Activated naive CD4-positive, alpha-beta T cell treated with Interleukin-2 at 50 U/mL for 16 hours (primary cell): ENCODE measurements at places on chromosomes 3 and 15.

- DNase-seq: no peak
Measured at GRCh38 chr3:14691239-14691638, 16.3 kb downstream of the C3orf20 start.

DNA sequence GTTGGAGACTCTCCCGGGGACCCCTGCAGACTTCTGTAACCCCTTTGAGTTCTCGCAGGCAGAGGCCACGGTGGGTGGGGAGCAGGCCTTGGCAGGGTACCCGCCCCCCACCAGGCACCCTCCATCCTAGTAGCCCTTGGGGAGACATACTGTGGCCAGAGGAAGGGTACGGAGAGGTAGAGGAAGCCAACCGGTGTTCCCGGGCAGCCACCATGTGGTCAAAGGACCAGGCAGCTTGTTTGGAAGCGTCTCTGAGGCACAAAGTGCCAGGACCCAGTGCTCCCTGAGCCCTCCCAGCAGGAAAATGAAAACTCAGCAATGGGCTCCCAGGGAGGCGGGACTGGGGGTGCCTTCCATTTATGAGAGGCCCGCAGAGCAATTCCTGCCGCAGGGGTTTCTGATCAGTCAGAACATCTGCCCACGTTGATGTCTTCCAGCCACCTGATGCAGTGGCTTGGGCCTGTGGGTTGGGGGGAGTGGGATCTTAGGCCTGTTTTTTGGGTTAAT lies 53.0 kb upstream of the CGNL1 start:
- DNase-seq: no peak

DNA sequence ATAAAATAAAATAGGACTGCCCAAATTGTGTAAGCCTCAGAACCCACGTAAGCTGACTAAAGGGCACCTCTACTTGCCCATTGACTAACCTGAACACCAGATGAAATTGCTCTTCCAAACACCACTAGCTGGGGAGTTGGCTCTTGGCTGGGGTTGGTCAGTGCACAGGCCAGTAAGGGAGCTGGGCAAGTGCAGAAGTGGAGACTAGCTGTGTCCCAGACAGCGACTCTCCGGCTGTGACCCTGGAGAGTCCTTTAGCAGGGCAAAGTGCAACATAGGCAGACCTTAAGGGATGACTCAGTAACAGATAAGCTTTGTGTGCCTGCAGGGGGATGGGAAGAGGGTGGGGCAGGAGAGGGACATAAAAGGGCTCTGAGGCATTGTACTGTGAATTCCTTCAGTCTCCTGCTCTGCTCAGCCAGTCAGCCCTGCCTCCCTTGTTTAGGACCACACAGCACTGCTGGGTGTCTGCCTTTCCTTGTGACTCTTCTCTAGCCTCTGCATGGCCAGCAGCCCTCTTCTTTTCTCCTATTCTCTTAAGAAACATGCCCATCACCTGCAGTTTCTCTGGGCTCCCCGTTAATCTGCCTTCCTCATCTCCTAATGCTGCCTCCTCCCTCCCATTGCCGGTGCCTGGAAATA lies 13.2 kb downstream of the NR1I2 start:
- DNase-seq: no peak

DNA sequence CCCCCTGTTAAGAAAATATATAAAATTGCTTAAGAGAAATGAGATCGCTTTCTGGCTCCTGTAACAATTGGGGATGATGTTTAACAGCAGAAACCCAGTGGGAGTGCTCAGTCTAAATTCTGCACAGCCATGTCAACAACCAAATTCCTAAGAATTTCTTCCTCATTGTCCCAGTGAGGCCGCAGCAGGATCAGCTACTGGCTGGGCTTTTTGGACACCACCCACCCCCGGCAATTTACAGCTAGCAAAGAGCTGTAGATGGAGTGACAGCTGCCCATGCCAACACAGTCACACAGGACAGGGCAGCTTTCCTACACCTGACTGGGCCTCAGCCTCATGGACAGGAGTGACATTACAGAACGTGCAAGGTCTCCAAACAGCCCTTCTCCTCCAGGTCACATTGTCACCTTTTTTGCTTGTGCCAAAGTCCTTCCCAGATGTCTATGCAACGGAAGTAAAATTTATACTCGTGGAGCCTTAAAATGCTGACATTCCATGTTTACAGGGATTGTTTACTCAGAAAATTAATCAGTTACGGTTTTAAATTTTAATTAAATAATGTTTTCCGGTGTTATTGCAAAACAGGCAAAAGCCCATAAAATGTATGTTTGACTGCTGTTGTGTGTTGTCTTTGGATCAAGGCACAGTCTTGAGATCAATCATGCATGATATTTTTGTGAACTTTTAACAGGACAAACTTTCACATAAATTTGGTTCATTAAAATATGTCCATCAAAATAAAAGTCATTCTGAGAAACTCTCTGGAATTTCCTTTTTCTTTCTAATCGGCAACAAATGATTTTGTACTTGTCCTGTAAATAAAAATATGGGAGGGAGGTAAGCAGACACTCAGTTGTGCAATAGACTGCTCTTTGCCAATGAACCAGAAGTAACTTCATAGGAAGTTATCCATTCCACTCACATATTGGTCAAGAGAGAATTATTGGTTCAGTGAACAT lies 943.2 kb downstream of the MCTP2 start:
- no peak for DNase-seq

DNA sequence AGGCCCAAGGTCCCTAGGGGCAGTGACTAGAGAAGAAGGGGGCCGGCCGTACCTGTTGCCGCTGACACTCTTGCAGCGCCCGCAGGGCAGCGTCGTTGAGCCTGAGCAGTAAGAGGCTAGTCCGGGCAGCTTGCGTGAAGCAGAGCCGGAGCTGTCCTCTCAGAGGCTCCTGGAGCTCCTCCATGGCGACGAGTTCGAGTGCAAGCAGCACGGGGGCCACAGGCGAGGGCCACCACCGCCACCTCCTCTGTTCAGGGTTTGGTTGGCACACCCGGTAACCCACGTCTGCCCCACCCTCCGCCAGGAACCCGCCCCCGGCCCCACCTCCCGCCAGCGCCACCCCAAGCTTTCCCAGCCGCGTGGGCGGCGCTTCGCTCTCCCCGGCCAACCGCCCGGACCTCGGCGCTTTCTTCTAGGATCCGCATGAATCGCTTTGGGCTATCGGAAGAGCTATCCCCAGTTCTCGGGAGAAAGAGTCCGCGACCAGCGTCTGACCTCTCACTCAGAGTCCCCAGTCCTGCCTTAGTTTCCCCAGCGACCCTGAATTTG lies at the start of gene ELL3:
ELL3 (minus strand) TSS at position 249 of the 549 bp plus-strand sequence; CDS start at position 184, 65 bp downstream.
- peak; percentile 72 for DNase-seq

GRCh38 chr3:34140616-34141015 lies 342.2 kb downstream of the PDCD6IP start:
- no peak for DNase-seq
